ENCODE measurements at places on chromosomes 13 and 19.

GRCh38 chr19:56076498-56076897, 44.6 kb downstream of the ZNF787 start:
- peak; percentile 16 for DNase-seq

- DNase-seq, result no peak
These were observed 8.2 kb downstream of the CAPN12 start for GRCh38 chr19:38736036-38736412.

DNA sequence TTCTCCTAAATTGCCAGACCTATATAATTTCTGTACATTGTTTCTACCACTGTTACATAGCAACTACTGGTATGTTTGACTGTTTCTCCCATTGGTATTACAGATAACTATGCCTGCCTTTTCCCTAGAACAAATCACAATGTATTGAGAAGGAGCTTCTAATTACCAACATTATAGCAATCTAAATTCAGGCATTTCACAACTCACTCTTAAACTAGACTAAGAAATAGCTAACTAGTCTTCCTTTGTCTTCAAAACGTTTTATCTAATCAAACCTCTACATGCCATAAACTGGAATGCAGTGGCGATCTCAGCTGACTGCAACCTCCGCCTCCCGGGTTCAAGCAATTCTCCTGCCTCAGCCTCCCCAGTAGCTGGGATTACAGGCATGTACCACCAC, 18.2 kb downstream of the RBM26 start:
- DNase-seq, result no peak

- DNase-seq, result no peak
These were observed 1.0 kb downstream of the CEBPA start for GRCh38 chr19:33301144-33301899.

- DNase-seq, result no peak
These were observed 560.0 kb upstream of the KLHL1 start for GRCh38 chr13:70668293-70668692.

- DNase-seq, result no peak
These were observed 45.1 kb downstream of the NFIX start for GRCh38 chr19:13040232-13040947.

GRCh38 chr13:77423296-77423695, 96.4 kb upstream of the MYCBP2 start:
- DNase-seq, result no peak

GRCh38 chr19:52270266-52270885, 989 bp downstream of the ZNF766 start:
- DNase-seq, result peak; percentile 19
